ENCODE measurements at places on chromosomes 16 and 17.

GRCh38 chr17:36928471-36929345 lies 8.6 kb upstream of the LHX1 start:
- DNase-seq, result no peak

DNA sequence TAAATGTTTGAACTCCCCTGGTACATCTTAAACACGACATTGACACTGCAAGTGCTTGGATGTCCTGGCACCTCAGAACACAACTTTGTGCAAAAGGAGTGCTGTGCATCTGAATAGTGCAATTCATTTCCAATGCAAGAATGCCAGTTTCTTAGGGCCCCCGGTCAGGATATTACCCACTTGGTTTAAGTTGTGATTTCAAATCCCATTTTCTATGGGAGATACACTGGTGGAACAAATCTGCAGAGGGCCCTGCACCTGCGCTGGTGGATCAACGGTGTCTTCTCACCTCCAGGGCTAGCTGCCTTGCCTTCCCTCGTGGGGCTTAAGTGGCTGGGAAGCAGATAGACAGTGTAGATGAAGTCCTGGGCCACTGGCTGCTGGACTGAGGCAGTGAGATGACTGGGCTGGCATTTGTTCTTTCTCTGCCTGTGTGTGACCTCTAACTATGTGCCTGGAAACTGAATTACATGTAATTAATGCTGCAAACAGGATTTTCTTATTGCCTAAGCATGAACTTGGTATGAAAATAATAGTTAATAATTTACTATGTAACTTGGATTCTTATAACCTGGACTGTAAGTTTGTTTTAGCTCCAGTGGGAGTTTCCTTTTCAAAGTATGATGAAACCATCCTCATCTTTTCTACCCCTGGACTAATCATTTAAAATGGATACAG lies 20.9 kb downstream of the HAPSTR1 start:
- DNase-seq, result no peak

GRCh38 chr17:61479493-61480413 lies 27.5 kb downstream of the TBX4 start:
- DNase-seq, result no peak

GRCh38 chr16:66275775-66276428 lies 90.6 kb upstream of the CDH5 start:
- no peak for DNase-seq

DNA sequence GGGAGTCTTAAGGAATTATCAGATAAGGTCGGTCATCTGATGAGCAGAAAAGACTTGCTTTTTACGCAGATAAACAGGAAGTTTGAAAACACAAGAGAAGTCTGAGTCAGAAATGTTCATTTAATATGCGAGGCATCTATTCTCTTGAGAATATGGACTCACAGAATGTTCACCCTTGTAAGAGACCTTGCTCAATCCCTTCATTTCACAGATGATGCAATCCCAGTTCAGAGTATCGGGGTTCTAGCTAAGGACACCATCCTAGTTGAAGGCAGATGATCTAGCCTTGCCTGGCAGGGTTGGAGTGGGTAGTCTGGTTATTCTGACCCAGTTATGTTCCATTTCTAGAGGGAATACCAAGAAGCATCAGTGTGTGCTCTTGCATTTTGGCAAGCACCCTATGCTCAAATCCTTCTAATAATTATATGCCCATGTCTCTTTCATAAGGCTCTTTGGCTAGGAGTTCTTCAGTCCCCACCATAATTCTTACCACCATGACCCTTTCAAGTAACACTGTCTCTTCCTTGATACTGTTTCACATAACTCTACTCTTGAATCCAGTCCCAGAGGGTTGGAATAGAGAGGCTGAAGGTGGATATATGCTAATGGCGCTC lies 42.5 kb downstream of the YPEL2 start:
- no peak for DNase-seq

DNA sequence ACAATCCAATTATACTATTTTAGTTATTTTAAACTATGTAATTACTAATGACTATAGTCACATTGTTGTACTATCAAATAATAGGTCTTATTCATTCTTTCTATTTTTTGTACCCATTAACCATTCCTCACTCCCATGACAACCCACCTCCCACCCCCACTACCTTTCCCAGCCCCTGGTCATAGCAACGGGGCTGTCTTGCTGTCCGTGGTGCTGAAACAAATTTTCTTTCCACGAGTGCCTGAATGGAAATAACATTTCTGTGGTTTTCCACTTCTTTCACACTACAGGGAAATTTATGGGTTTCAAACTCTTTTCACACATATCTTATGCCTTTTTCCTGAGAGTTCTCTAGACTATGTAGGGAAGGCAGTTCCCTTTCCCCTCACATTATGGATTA lies 326.6 kb downstream of the PHKB start:
- DNase-seq, result no peak

GRCh38 chr17:57045868-57046704 lies 39.0 kb upstream of the AKAP1 start:
- no peak for DNase-seq

DNA sequence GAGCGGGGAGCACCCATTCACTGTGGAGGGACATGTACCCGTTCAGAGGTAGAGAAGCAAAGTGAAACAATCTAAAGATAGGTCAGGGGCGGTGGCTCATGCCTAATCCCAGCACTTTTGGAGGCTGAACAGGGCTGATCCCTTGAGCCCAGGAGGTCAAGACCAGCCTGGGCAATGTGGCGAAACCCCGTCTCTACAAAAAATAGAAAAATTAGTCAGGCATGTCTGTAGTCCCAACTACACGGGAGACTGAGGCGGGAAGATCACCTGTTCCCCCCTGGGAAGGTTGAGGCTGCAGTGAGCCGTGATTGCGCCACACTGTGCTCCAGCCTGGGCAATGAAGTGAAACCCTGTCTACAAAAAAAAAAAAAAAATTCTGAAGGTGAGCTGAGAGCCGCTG lies 21.7 kb downstream of the MYL4 start:
- no peak for DNase-seq

DNA sequence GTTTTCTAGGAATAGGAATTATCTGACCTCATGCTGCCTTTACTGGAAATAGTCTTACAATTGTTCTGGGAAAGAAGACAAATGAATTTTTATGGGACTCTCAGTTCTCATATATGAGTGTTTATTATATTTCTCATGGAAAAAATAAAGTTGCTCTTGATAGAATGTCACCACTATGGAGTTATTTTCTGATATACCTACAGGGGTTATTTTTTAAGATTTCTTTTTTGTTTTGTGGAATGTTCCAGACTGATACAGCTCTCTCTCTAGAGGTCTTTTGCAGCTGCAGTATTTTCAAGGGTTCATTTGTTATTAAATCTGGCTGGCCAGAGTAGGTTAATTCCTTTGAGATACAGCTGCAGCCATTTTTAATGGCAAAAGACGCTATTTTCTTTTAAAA lies 100.7 kb downstream of the ABCA8 start:
- no peak for DNase-seq

- no peak for DNase-seq
Observed at GRCh38 chr17:34484193-34484733, 95.1 kb upstream of the TMEM132E start.

- DNase-seq, result no peak
Observed at GRCh38 chr17:33964344-33964979, 290.6 kb upstream of the CCL2 start.

DNA sequence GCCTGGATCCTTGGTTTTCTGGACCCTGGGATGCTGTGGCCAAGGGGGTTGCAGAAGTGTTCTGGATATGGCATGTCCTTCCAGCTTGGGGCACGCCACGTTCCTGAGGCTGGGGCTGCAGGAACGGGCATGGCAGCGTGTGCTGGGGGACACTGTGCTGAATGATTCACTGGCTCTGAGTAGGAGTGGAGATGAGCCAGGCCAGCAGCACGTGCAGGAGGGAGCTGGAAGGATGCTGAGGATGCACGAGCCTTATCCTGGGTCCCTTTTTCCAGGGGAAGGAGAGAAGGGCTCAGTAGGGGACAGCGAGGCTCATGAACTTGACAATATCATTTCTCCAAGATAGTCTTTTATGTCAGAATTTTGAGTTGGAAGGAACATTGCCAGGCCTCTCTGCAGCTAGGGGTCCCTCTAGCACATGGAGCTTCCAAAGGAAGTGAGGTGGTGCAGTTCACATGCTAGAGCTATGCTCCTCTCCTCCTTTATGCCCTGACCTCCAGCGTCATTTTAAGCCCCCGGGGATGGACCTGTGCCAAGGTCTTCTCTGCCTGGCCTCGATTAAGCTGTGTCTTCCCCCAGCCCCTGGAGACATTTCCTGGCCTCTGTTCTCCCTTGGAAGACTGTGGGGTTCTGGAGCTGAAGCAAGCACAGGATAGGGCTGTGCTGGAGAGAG lies 125.9 kb downstream of the OR1D5 start:
- no peak for DNase-seq

DNA sequence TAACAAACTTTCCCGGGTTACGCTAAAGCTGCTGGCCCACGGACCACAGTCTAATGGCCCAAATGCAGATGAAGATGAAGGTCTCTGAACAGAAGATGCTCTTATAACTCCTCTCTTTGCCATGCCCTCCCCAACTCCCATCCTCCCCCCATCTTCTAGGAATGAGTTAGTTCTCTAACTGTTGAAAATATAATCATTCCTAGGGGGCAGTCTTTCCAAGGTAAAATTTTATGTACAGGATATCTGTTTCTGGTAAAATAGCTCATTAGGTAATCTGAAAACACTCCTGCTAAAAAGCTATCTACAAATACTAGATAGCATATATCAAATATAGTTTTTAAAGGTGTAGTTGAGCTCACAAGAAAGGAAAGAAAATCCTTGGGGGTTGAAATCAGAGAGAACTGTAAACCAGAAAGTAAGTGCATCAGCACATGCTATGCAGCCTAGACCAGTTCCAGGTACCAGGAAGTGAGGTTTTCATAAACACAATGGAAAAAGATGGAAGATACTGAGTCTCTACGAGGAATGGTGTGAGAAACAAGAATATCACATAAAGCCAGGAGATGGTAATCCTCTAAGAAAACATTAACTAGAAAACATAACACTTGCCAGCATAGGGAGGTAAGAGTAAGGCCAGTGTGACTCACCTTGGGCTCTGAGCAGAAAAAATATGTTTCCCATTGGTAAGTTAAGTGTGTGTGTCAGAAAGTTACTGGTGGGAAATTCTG lies 38.1 kb downstream of the CMC2 start:
- no peak for DNase-seq

- DNase-seq, result no peak
Observed at GRCh38 chr16:67249178-67250044, 632 bp downstream of the SLC9A5 start.

GRCh38 chr16:77805398-77805797 lies 17.0 kb downstream of the VAT1L start:
- no peak for DNase-seq

- DNase-seq, result no peak
Observed at GRCh38 chr17:69710926-69711325, 296.4 kb downstream of the MAP2K6 start.

DNA sequence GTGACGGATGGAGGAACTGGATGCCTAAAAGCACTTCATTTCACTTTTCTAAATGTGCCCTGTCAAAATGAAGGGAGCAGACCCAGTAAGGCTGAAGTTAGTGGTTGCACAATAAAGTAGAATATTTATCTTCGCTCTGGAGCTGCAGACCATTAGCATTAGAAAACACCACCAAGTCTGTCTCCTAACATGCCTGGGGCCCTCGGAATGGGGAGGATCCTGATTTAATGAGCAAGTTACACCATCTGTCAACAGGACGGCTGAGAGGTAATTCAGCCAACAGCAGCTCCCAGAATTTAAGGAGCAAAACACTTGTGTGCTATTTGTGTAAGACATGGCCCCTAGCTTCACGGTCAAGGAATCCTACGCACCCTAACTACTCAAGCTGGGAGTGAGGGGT lies 22.3 kb downstream of the CA10 start:
- DNase-seq, result no peak

DNA sequence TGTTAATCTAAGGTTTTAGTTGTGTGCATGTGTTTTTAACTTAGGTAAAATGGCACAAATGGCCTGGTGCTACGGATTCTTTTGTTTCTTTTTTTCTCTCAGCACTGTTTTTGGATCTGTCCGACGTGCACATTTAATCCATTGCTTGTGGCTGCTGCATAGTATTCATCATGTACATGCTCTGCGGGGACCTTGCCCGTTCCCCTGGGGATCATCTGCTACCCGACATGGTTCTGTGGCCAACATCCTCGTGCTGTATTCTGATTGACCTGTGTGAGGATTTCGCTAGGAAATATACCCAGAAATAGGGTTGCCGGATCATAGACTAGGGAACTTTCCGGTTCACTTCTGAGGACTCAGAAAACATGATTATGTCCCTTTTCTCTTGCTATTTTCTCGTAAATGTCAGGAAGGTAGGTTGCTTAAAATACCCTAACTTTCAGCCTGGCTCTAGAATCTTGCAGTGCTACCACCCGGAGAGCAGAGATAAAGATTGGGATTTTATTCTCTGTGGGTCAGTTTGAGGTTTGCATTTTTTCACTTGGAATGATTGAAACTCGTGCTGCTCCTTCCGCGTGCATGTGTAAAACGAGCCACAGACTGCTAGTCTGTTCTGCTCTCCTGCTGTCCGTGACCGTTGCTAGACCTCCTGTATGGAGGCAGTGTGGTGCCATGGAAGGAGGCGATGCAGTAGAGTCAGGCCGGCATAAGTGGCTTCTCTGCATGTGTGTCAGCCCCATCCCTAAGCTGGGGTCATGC lies 42.9 kb downstream of the LDHD start:
- DNase-seq, result no peak

DNA sequence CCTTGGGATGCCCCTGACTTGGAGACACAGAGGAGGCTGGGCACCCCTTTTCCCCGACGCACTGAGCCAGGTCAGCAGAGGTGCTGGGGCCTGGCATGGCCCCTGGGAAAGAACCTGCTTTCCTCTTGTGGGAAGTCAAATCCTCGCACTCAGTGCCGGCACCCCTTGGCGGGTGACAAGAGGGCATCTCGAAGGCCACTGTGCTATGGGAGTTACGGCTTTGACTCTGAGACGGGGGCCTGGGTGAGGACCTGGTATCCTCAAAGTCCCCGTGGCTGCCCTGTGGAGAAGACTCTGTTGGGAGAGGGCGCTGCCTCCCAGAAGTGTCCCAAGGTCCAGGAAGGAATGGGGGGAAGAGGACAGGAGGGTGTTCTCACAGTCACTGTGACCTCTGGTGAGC lies 117.0 kb downstream of the METRNL start:
- DNase-seq, result no peak

GRCh38 chr17:73588891-73589290 lies 55.4 kb downstream of the SDK2 start:
- DNase-seq, result no peak

GRCh38 chr17:37792787-37793186 lies 47.9 kb upstream of the HNF1B start:
- no peak for DNase-seq

- DNase-seq, result no peak
Observed at GRCh38 chr16:52497067-52497816, 49.7 kb downstream of the TOX3 start.

DNA sequence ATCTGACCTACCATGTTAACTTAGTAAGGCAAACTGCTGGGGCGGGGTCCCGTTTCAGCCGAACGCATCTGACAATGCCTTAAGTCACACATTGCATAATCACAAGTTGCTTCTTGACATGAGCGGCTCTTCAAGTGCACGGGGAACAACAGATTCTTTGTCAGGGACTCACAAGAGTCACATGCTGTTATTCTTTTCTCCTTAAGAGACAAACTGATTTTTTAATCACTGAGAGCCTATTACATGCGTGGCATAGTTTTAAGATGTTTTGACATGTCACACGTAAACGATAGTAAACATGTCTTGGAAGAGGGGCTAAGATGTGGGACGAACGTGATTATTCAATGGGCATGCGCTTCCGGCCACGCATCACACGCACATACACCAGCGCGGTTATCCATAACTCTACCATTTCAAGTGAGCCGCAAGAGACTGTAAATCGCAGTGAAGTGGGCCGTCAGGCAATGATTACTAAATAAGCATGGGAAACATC lies 63.4 kb downstream of the ADCY9 start:
- peak; percentile 23 for DNase-seq

GRCh38 chr16:79466111-79466510 lies 134.4 kb downstream of the MAF start:
- no peak for DNase-seq

Measured in caudate nucleus (tissue), 63 donors.